ENCODE measurements at places on chromosomes 2 and 18.

DNA sequence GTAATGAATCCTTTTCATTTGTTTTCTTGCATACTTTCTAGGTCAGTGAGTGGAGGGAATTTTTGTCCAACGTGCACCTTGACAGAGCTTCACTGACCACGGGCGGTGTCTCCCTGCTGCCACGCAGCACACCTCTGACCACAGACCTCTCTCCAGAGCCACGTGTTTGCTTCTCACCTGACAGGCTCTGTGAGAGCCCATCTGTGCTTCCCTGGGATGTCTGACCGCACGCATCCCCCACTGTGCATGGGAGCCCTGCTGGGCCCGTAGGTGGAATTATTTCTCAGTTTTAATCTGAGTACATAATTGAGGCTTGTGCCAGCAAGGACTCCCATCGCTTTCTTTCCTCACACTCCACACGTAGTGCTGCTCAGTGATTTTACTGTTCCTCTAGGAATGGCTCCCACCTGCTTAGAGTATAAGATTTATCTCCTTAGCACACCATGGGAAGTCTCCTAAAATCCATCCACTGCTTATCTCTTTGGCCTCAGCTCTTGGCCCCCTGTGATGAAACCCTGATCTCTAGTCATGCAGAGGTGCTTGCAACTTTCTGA is 482.6 kb downstream of the TSN start:
- no peak for DNase-seq

DNA sequence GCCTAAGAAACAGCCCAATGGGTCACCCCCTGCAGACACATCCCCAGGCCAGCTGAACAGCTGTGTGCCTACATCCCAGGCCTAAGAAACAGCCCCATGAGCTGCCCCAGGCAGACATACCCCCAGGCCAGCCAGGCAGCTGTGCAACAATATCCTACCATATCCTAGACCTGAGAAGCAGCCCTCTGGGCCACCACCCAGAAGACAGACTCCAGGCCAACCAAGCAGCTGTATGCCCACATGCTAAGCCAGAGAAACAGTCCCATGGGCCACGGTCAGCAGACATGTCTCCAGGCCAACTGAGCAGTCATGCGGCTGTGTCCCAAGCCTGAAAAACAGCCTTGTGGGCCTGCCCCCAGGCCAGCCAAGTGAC is 205.5 kb downstream of the ATAD2B start:
- no peak for DNase-seq

DNA sequence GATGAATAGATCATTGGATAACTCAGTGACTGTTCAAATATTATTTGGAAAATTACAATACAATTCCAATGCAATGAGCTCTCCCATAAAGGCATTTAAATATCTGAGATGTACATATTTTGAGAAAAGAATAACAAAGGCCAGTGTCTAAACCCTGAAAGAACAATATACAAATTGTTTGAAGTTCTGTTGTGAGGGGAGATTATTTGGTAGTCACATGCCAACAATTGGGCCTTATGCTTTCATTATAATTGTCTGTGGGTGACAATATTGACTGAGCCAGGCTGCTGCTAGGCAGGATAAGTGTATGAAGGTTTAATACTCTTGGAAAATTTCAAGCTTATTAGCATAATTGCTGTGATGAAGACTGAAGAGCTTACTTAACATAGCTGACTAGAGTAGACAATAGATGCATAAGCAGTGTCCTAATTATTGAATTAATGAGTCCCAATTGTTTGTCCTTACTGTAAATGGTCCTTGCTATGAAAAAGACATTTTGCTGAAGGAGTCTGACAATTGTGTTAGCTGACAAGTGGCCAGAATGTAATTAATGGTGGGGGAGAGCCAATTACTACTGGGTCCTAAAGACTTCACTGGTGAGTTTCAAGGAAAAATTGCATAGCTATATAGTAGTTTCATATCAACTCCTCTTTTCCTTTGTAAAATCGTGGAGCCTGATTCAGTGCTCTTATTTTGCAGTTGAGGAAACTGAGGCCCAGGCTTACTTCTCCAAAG is 5.0 kb upstream of the SMAD2 start:
- no peak for DNase-seq

DNA sequence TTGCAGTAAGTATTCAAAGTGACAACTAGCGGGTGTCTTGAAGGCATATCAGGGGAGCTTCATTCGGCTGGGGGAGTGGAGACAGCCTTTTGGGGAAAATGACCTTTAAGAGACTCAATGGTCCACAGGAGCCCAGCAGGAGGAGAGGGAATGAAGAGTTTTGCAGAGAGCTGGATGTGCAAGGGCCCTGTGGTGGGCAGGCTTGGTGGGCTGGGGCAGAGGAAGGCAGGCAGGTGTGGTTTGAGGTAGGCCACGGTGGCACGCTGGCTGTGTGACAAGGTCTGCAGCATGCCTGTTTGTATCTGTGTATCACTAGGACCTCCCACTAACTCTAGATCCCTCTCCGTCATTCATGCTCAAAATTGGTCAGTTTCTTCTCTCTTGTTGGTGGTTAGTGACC is 53.7 kb downstream of the CD8B2 start:
- no peak for DNase-seq

- DNase-seq, result no peak
Observed at GRCh38 chr2:98731894-98732349, 990 bp upstream of the MGAT4A start.

DNA sequence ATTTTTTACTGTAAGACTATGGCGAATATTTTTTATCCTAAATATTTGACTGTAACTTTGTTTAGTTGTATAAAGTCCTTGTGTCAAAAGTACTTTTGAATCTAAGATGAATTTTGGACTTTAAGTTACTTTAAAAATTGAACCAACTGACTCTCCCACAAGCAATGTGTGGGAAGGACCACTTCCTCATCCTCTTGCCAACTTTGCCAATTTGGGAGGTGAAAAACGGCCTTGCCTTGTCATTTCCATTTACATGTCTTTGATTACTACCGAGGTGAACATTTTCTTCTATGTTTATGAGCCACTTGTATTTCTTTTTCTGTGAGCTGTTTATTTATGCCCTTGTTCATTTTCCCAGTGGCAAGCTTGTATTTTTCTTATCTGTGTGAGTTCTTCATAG is 12.8 kb upstream of the MSGN1 start:
- no peak for DNase-seq

DNA sequence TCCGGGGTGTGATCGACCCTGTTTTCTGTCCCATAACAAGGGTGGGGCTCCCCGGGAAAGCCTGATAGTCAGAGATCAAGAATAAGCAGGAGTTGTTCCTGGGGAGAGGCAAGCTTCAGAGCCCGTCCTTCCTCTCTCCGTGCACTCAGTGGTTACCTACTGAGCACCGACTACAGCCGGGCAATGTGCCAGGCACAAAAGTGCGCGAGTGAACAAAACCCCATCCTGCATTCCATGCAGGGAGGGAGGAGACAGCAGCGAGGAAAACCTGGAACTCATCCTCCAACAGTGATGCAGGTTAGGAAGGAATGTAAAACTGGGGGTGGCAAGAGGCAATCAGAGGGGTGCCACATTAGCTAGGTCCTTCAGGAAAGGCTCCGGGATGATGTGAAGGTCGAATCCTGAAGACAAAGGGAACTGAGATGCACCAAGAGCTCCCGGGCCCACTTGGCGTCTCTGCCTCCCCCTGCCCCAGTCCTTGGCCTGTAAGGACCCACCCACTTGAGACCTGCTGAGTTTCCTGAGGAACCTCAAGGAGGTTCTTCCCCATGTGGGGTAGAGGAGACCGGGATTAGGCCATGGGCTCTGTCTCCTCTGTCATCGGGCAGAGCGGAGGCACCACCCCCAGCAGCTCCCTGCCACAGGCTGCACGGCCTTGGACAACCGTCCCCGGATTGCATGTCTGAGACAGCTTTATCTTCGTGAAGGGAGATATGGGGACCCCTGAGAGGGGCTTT is 198.2 kb downstream of the NDUFA10 start:
- DNase-seq, result no peak

DNA sequence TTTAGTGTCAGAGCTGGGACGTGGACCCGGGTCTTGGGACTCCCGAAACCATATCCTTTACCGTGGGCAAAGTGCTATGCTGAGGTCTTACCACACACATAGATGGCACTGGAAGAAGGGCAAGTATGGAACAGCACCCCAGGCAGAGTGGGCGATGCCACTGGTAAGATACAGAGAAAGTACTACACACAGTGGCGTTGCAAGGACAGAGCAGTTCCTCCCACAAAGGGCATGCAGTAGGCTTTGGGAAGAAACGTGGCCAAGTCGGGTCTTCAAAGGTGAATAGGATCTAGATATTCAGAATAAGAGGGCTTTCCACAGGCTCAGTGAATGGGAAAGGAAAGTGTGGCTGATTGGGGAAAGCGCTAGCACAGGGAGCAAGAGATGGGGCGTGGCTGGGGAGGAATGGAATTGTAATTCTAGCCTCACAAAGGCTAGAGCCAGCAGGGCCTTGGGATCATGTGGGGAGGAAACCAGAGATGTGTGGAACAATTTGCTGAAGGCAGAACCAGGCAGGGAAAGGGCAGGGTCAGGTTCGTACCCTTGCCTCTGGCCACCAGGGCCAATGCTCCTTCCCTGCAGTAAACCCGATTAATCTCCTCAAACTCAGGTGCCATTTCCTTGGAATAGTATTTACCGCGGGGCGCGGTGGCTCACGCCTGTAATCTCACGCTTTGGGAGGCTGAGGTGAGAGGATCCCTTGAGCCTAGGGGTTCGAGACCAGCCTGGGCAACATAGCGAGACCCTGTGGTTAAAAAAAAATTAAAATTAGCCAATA is 36.0 kb downstream of the PCBP1 start:
- DNase-seq, result no peak

DNA sequence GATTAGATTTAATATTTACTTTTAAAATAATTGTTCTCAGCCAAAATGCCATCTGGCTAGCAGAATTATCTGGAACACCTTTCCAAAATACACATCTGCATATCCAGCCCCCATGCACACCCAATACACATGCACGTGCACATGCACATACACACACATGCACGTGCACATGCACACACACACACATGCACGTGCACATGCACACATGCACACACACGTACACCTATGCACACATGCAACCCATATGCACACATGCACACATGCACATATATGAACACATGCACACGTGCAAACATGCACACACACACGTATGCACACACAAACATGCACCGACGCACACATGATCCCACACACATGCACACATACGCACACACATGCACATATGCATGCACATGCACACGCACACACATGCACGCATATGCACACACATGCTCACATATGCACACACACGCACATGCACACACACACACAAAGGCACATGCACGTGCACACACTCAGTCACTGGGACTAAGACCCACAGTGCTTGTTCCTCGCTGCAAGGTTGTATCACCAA is 53.5 kb downstream of the COPS8 start:
- no peak for DNase-seq

DNA sequence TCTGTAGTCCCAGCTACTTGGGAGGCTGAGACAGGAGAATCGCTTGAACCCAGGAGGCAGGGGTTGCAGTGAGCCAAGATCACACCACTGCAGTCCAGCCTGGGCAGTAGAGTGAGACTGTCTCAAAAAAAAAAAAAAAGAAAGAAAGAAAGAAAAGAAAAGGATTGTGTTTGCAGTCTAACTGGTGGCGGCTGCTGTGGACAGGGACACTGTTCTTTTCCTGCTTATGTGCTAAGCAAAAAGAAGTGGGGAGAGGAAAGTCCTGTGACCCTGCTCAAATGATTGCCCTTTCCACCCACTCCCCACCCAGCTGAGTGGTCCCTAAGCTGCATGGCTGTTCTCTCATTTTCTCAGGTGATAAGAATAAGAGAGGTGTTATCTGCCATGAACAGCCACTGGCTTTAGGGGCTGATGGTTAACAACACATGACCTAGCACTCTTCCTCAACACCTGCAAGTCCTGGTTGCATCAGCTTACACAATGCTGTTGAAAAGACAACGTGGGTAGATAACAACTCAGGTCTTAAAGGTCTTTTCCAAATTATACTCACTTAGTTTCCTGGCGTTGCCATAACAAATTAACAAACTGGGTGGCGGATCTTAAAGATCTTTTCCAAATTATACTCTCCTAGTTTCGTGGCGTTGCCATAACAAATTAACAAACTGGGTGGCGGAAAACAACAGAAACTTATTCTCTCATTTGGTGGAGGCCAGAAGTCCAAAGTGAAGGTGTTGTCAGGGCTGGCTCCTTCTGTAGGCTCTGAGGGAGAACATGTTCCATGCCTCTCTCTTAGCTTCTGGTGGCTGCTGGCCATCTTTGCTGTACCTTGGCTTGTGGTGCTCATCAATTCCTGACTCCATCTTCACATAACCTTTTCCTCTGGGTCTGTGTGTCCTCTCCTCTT is 90.3 kb upstream of the RTN4 start:
- DNase-seq, result no peak

DNA sequence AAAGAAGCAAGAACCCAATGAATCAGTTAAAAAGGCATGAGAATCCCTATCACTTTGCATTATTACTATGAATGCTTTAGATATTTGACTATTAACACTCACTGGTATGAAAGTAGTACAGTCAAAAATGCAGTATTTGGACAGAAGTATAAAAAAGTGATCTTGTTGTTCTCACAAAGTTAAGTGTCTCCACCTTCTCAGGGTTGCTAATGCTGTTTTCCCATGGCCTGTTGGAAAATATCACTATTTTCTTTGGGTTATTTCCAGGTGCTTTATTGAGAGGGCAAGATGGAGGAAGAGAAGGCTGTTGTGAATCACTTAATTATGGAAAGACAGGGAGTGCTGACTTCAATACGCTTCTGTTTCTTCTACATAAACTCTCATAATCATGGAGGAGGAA is 13.6 kb upstream of the CREB1 start:
- no peak for DNase-seq

DNA sequence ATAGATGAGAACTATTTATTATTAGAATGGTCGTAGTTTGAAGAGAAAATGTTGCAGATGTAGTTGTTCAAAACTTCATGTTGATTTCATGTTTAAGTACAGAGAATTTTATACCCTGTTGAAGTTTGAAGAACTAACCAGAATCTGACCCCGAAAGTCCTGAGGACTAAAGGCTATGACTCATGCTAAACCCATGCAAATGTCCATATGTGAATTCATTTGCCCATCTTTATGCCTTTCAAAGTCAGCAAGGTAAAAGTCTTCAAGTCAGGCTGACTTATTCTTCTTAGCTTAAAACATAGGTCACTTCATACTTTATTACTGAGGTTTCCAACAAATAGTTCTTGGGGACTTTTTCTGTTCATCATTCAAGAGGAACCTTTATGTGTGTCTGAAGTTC is 185.5 kb downstream of the CCDC85A start:
- no peak for DNase-seq

DNA sequence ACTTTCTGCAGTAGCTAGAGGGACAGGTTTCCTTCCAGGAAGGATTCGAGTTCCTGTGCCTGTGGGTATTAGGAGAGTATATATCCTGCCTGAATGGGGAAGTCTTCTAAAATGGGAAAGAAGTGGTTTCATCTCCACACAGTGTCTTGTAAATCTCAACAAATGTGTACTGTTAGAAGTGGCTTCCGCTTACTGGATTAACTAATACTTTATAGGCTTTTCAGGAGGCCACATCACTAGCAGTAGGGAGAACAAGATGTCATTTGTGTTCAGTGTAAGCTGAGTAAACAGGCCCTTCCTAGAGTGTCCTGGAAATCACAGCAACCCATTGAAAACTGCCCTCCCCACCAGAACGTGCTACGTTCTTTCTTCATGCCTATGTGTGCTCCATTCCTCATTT is 12.5 kb upstream of the POLR1B start:
- DNase-seq, result no peak

Measured in SW 1271 (cell line).